Activated T-helper 9 cell treated with anti-CD3 and anti-CD28 coated beads, Interleukin-2, amount 50 U/mL, for 16 hours (primary cell): ENCODE measurements at places on chromosomes 6 and 20.

DNA sequence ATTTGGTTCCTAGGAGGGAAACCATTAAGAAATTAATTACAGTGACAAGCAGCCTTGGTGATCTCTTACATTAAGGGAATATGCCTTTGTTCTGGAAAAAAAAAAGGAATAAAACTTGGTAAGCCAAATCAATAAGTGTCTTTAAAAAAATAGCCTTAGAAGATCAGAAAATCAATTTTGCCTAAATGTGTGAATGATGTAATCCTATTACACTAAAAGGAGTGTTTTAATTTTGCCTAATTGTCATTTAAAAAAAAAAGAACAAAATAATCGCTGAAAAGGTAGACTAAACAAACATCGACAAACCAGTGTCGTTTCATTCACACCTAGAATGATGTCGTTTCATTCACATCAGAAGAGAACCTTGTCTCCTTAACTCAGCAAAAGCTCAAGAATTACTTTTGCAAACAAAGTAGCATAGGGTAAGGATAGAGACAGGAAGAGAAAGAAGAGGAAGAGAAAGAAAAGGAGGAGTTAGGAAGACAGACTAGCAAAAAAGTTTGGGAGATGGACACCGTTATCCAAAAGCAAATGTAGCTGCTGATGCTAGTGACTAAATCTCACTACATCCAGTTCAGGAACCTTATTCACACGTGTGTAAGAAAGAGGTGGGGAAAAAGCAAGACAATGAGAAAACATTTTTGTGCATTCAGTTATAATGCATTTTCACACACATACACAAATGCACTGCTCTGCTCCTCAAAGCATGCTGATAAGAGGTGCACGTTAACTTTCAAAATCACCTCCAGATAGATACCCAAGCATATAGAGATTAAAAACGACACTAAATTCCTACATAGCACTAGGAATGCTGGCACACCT is 60.6 kb downstream of the HIVEP2 start:
- no peak for DNase-seq

DNA sequence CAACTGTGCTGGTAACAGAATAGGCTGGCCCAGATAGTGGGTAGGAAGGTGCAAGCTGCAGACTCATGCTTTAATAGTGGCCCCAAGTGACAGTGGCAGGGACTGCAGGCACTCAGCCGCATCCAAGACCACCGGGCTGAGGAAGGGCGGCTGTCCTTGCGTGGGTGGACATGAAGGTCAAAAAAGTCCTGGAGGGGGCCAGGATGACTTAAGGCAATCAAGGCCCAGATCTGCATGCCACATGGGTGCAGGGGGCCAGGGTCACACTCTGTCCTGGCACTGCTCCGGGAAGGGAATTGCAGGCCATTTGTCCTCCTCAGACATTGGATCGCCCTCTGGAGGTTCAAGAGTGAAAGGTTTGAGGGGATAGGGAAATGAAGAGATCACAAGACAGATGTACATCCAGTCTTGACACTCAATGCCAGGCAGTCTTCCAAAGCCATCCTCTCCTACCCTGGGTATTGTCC is 10.4 kb upstream of the VNN2 start:
- no peak for DNase-seq

GRCh38 chr6:37994223-37994622 is 174.7 kb downstream of the ZFAND3 start:
- no peak for DNase-seq

DNA sequence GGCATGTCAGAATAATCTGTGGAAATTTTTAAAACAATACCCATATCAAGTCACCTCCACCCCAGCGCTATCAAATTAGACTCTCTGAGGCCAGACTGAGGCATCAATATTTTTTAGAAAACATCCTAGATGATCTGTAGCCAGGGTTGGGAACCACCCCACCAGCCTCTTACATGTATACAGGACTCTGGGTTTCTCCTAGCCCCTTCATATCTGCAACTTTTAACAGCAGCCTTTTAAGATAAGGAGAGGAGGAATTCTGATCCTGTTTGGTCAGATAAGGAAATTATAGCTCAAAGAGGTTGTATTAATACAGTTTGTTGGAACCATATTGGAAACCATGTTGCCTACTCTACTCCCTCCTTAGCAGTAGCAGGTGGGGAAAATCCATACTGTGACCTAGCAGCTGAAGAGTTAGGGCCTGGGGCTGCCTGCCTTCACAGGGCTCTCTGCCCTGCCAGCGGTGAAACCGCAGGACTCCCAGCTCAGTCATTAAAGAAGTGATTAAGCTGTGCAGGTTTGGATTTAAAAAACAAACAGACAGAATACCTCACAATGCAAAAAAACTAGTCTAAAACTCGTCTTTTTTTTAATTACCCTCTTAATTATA is 30.0 kb downstream of the BRPF3 start:
- no peak for DNase-seq

DNA sequence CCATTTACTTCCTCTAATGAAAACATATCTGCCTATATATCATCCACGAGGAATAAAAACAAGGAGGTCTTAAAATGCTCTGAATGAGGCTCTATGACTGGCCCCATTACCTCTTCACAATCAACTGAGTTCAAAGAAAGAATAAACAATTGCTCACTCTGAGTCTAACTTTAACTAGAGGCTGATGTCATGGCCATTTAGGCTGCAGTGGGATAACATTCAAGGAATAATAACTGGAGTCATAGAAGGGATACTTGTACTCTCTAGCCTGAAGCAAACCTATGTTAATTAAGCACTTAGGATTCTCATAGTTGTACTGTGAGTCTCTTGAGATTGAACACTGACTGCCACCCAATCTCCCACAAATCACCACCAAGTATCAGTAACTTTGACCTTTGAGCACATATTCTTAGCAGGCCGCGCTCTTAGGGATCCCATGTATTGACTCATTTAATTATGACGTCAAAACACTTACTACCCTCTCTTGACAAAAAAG is 70.2 kb downstream of the PERP start:
- no peak for DNase-seq

- DNase-seq = no peak
Measured at GRCh38 chr6:108661430-108661829, 100.7 kb downstream of the FOXO3 start.
